Activated naive CD4-positive, alpha-beta T cell (primary cell): ENCODE measurements at places on chromosomes 2 and 18.

GRCh38 chr2:190503088-190503487 is 31.4 kb downstream of the NEMP2 start:
- no peak for DNase-seq

DNA sequence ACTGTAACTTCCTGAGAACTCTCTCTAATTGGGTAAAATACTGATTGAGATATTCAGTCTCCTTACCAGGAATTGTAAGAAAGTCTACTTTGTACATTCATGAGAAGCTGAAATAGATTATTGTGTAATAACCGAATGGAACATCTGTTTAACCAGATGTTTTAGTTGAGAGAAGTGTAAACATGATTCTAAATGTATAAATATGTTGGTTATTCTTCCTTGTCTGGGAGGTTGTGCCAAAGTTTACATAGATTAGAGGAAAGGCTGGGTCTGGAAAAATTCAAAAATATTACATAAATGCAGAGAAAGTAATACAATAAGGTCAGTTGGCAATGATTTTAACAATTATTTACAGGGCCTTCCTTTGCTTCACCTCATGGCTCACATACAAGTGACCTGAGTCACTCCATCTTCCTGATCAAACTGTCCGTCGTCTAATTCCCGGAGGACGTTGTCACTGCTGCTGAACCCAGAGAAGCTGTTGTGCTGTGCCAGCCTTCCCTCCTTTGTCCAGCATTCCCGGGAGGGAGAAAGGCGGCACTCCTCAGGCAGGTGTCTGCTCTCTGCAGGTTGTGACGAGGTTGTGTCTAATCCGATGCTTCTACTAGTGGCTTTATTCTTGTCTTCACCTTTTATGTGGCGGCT is 55.9 kb downstream of the MOB4 start:
- DNase-seq, result no peak

- no peak for DNase-seq
Observed at GRCh38 chr2:232901736-232902578, 31.9 kb downstream of the SNORC start.

DNA sequence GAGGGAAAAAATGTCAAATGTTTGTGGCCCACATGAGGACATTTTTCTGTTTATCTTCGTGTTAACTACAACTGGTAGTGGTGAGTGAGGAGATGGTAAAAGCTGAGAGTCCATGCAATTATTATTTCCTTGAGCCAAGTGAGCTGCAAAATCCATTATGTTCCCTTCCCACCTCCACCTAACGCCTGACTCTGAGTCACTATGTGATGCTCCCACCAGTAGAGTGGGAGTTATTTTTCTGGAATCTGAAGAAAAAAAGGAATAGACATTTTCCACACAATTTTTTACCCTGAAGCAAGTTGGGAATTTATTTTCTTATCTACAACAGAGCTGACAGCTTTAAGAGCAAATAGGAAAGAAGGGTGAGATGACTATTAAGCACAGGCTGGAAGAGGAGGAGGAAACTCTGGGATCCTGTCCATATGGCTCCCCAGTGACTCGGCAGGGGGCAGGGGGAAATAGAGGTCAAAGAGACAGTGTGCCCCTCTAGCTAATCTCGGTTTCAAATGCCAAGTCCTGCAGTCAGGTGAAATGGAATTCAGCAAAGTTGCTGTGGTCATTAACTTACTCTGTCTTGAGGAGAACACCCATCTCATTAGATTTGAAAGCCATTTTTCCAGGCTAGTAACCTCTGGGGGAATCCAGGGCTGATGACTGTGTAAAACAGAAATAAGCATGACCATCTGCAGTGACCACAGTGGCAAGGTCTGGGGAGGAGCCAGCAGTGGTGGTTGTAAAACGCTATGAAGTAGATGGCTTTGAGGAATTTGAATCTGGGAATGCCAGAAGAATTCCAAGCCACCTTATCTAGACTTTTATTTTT is 463.9 kb downstream of the STK39 start:
- DNase-seq, result no peak

GRCh38 chr2:42804338-42804737 is 12.0 kb upstream of the HAAO start:
- no peak for DNase-seq
